ENCODE measurements at places on chromosomes 1 and 21.

- DNase-seq, result no peak
Measured at GRCh38 chr1:158607296-158607695, 2.2 kb downstream of the OR10Z1 start.

DNA sequence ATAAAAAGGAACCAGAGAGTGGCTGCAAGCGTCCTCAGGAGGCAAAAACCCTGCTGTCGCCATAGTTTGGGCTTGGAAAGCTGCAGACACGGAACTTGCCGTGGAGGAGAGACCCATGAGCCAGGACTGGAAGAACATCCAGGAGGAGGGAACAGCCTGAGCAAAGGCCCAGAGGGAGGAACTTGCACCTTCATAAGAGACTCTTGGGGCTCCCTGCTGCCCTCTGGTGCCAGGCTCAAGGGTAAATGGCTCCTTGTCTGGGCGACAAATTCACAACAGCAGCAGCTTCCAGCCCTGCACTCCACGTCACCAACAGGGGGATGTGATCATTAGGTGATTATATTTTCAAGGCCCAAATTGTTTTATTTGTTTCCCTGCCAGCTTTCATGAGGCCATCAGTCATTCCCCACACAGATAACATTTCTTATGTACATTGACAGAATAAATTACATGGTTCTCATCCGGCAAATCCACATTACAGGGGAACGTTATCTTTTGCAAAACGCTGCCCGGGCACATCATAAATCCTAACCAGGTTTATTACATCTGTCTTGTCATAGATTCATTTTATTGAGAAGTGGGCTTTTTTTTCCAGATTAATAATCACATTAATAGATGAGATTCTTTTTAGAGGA, 143.0 kb upstream of the GRIK3 start:
- no peak for DNase-seq

DNA sequence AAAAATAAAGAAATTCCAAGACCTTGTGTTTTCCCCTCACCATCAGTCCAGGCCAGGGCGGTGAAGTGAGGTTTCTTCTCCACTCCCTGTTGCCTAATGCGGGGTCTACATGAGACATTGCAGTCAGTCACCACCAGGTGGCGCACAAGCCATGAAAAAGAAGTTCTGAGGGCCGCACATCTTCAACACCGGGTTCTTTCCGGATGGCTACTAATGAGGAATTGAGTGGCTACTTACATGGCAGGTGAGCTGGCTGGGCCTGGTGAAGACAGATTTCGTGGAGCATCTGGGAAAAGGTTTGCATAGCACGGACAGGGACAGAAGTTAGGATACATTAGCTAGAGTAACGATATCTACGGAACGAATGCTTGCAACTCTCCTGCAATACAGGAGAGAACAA, 15.8 kb upstream of the S100A11 start:
- peak; percentile 88 for DNase-seq

- no peak for DNase-seq
Measured at GRCh38 chr1:114078116-114078515, 75.6 kb downstream of the SYT6 start.

DNA sequence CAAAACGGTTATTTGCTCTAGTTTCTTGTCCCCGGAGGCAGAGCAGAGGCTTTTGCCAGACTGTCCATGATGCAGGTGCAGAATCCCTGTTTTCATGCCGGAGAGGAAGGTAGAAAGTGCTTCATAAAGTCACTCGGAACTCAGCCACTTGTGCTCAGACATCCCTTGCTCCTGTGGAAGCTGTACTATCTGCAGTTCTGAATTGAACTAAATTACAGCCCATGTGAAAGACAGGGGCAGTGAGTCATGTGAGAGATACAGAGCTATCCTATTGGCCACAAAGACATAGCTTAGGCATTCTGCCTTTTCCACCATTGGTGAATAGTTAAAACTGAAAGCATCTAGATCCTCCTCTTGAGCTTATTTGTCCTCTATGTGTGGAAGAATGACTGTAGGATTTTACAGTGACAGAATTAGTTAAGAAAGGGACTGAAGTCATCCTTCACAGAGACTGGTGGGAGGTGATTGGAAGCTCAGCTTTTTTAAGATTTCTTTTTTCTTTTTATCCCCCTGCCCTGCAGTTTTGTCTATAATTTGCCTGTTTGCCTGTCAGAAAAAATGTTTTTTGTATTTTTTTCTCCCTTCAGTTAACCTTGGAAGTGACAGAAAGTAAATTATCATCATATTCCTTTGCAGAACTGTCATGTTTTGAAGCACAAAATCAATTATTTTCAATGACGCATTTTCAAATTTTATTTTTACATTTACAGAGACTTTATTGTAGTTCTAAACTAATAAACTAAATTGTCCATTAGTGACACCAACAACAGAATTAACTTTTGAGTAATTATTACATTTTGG, 298.6 kb downstream of the PTPRC start:
- DNase-seq, result peak; percentile 50

DNA sequence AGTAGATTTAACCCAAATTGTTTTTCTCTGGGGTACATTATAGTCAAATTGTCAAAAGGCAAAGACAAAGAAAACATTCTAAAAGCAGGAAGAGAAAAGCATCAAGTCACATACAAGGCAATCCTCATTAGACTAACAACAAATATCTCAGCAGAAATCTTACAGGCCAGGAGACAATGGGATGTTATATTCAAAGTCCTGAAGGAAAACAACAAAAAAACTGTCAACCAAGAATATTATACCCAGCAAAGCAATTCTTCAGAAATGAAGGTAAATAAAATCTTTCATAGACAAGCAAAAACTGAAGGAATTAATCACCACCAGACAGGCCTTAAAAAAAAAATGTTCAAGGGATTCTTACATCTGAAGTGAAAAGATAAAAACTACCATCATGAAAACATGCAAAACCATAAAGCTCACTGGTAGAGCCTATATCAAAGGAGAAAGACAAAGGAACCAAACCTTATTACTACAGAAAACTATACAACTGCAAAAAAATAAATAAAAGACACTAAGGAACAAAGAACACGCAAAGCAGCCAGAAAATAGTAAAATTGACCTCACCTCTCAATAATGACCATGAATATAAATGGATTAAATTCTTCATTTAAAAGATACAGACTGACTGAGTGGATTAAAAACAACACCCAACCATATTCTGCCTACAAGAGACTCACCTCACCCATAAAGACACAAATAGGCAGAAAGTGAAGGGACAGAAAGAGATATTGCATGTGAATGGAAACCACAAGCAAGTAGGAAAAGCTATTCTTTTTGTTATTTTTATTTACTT, 113.8 kb upstream of the ZC3H11B start:
- no peak for DNase-seq

- DNase-seq, result no peak
Measured at GRCh38 chr1:156118177-156118868, 3.8 kb downstream of the LMNA start.

DNA sequence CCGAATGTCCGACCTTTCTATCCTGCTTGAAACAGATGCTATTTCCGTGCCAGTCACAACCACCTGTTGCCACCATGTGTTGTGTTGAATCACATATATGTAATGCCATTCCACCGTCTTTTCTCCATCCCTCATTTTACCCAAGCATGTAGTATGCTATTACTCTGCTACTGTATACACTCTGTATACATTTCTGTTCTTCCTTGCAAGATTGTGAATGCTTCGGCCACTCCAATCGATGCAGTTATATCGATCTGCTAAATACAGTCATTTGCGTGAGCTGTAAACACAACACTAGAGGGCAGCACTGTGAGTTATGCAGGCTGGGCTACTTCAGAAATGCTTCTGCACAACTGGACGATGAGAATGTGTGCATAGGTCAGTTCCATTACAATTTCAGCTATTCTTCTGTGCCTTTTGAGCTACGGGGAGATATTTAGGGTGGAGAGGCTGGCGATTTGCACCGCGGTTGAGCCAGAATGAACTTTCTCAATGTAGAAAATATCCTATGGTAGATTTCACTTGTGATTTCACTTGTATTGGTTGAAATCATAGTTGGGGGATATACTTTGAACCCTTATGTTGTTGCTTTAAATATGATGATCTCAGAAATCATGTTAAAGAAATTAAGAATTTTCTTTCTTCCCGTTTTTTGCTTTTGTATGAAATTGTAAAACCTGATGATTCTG, 289.8 kb downstream of the NTNG1 start:
- peak; percentile 5 for DNase-seq

DNA sequence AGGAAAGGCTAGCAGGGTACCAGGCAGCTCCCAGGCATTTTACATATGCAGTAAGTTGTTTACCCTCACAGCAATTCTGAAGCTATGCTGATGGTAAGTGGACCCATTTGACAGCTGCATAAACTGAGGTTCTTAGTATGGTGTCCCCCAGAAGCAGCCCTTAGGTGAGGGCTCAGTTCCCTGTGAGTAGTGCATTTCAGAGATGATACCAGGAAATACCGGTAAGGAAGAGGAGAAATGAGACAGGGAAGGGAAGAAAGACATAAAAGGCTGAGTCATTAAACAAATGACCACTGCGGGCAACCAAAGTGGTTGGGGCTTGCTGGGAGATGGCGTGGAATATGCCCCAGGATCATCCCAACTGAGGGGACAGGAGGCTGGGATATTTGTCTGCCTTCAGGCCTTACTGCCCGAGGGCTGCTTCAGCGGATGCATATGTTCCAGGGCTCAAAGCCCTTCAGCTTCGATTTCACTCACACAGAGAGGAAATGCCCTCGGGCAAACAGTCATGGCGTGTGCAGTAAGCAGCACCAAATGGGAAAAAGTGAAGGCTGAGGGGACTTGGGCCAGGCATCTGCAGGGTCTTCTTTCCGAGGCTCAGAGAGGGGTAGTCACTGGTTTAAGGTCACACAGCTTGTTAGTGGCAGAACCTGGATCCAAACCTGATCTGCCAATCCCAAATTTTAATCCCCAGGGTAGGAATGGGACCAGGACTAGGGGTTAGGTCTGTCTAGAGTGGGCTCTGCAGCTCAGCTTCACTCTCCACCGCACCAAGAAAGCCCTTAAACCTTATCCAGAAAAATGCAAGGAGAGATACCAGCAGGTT, 133.7 kb upstream of the RUNX3 start:
- DNase-seq, result no peak

- DNase-seq, result no peak
Measured at GRCh38 chr1:218778257-218779126, 395.2 kb upstream of the LYPLAL1 start.

- DNase-seq, result no peak
Measured at GRCh38 chr1:44284184-44284583, 70.9 kb downstream of the ERI3 start.

DNA sequence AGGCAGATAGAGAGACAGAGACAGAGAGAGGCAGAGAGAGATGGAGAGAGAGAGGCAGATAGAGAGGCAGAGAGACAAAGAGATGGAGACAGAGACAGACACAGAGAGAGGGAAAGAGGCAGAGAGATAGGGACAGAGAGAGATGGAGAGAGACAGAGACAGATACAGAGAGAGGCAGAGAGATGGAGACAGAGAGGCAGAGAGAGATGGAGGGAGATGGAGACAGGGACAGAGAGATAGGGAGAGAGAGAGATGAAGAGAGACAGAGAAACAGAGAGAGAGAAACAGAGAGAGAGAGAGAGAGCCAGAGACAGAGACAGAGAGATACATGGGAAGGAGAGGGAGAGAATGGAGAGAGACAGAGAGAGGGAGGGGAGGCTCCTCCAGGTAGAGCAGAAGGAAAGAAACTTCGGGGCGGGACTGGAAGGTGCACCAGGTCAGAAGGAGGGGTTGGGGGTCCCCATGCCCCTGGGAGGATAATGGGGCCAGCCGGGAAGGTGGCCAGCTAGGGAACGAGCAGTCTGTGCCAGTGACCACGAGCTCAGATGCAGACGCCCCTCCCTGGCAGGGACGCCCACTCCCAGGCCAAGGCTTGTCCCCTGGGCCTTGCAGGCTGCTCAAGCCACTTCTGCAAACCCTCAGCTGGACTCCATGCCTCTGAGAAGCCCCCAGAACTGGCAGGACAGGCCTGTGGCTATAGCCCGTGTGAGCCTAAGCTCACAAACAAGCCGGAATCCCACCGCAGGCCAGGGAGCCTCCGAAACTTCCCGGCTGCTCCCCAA, 3.3 kb downstream of the FNDC10 start:
- no peak for DNase-seq

- DNase-seq, result no peak
Measured at GRCh38 chr1:25765136-25765922, 34.7 kb upstream of the SELENON start.

DNA sequence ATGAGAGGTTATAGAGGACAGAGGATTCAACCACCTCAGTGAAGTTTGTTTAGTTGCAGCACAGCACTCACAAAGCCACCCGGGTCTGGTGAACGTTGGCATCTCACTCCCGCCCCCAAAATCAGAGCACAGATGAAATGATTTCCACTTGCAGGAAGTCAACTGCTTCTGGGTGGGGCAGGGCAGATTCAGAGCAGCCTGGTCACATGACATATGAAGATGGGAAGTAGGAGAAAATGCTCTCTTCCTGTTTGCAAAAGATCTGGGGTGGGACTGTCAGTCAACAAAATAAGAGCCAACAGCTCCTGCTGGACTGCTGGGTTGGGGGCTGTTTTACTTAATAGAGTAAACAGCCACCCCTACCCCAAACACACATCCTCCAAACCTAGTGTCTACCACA, 43.2 kb downstream of the LRRC71 start:
- DNase-seq, result peak; percentile 32

GRCh38 chr21:22728091-22728490, 1729.9 kb downstream of the NCAM2 start:
- no peak for DNase-seq

DNA sequence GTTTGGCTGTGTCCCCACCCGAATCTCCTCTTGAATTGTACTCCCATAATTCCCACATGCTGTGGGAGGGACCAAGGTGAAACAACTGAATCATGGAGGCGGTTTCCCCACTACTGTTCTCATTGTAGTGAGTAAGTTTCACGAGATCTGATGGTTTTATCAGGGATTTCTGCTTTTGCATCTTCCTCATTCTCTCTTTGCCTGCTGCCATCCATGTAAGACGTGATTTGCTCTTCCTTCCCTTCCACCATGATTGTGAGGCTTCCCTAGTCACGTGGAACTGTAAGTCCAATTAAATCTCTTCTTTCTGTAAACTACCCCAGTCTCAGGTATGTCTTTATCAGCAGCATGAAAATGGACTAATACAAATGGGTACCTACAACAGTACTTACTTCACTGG, 73.5 kb downstream of the PIK3R3 start:
- DNase-seq, result no peak

- no peak for DNase-seq
Measured at GRCh38 chr21:33857846-33858666, 57.5 kb downstream of the ATP5PO start.

GRCh38 chr1:167345386-167345733, 124.7 kb downstream of the POU2F1 start:
- no peak for DNase-seq

GRCh38 chr1:61081144-61081685, 1.1 kb upstream of the NFIA start:
- DNase-seq, result no peak

DNA sequence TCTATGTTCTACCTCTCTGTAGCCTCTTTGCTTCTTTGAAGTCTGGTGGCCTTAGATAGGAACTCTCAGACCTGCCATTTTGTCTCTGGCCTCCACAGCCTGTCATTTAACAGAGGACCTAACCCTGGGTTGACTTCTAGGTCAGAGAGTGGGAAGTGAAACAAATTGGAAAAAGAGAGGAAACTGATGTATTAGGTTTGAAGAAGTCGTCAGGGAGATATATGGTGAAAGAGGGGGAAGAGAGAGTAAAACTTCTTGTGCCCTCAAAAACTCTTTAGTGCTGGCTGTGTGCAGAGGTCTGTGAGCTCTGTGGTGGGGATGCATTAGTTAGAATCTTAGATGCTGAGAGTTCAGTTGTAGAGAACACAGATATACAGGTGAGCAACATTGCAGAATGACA, 30.2 kb upstream of the CD1D start:
- DNase-seq, result no peak

Measured in stimulated activated CD4-positive, alpha-beta T cell treated with anti-CD3 and anti-CD28 coated beads, Interleukin-4, amount 100 ng/mL, for 24 hours (primary cell).